ENCODE measurements at places on chromosomes 1 and 21. TPM values are rescaled to one million over a fixed set of nuclear protein-coding genes. Genes with fewer than 3 reads are reported as not detected.

DNA sequence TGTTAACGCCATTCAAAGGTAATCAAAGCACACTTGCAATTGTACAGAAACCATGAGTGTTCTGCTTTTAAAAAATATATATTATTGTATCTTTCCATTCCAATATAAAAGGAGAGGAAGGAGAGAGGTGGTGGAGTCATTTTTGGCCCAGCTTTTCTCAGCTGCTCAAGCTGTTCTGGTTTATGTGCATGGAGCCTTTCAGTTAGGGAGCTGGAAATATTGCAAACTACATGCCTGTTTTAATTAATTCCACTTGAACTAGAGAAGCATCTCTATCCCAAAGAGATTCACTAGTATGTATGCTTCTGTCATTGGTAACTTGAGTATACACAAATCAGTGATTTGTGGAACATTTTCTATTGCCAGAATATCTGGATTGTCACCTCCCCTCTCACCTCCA, 28.5 kb upstream of the C1orf105 start:
- no peak for DNase-seq

The ALPL gene
- 34.2 TPM for polyA plus RNA-seq

- DNase-seq, result no peak
Observed at GRCh38 chr21:34812504-34813265, 143.9 kb downstream of the CLIC6 start.

The ADIPOR1 gene
- polyA plus RNA-seq, result 82.6 TPM

- no peak for DNase-seq
Observed at GRCh38 chr1:963746-964525, 2.3 kb upstream of the PLEKHN1 start.

The NPR1 gene
- 64.8 TPM for polyA plus RNA-seq

The PAQR6 gene
- polyA plus RNA-seq, result 3.6 TPM

The FABP3 gene
- polyA plus RNA-seq, result 70.8 TPM

GRCh38 chr1:9058465-9058864, 11.0 kb downstream of the SLC2A5 start:
- no peak for DNase-seq

The TFF2 gene
- polyA plus RNA-seq, result not detected

The RAB25 gene
- 62.9 TPM for polyA plus RNA-seq

DNA sequence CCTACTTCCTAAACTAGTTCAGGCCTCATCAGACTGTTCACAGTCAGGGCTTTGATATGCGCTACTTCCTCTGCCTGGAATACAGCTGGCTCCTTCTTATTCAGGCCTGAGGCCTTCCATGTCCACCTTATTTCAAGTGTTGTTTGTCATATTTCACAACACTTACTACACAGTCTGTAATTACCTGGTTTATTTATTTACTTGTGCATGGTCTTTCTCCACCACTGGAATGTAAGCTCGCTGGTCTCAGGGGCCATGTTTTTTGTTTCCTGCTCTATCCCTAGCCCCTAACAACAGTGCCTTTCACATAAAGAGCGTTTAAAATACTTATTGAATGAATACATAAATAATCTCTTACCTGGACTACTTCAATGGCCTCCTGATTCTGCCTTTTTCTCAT, 4.6 kb upstream of the SRSF4 start:
- no peak for DNase-seq

The NEGR1 gene
- 3.9 TPM for polyA plus RNA-seq

GRCh38 chr1:75100481-75101092, 33.6 kb upstream of the LHX8 start:
- DNase-seq, result no peak

The FCRLB gene
- 5.6 TPM for polyA plus RNA-seq

DNA sequence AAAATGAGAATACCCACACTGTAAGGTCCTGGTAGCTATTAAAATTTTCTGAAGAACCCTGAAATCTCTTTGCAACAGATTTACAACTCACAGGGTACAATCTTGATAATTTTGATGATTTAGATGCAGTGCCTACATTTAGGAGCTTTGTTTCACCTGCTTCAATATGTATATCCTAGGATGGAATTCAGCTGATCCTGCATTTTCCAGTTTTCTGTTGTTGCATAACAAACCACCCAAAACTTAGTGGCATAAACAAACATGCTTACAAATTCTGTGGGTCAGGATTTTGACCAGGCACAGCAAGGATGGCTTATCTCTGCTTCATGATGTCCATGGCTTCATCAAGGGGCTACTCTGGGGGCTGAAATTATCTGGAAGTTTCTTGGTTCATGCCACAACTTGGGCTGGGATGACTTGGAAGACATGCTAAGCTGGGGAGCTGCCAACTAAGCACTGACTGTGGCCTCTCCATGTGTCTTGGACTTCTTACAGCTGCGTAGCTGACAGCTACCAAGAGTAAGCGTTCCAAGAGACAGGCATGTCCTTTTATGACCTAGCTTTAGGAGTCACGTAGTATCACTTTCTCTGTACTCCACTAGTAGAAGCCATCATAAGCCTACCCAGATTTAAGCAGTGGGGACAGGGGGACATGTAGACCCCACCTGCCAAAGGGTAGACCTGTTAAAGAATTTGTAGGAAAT, 108.5 kb downstream of the CACHD1 start:
- no peak for DNase-seq

GRCh38 chr1:116794804-116795481, 40.7 kb downstream of the CD2 start:
- no peak for DNase-seq

GRCh38 chr21:42193721-42194120, 25.2 kb upstream of the ABCG1 start:
- no peak for DNase-seq

The PDE9A gene
- polyA plus RNA-seq, result 36.7 TPM

GRCh38 chr21:32329776-32330175, 31.1 kb downstream of the MRAP start:
- DNase-seq, result no peak

The LSS gene
- 28.1 TPM for polyA plus RNA-seq

The BRINP2 gene
- 0.33 TPM for polyA plus RNA-seq

DNA sequence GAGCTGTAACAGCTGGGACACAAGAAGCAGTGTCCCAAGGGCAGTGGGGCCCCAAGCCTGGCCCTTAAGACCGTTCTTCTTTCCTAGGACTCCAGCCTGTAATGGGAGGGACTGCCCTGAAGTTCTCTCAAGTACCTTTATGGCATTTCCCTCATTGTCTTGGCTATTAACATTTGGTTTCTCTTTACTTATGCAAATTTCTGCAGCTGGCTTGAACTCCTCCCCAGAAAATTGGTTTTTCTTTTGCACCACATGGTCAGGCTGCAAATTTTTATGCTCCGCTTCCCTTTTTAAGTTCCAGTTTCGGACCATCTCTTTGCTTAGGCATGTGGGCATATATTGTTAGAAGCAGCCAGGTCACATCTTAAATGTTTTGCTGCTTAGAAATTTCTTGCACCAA, 3.1 kb upstream of the MROH9 start:
- no peak for DNase-seq

The IFFO2 gene
- 26.0 TPM for polyA plus RNA-seq

DNA sequence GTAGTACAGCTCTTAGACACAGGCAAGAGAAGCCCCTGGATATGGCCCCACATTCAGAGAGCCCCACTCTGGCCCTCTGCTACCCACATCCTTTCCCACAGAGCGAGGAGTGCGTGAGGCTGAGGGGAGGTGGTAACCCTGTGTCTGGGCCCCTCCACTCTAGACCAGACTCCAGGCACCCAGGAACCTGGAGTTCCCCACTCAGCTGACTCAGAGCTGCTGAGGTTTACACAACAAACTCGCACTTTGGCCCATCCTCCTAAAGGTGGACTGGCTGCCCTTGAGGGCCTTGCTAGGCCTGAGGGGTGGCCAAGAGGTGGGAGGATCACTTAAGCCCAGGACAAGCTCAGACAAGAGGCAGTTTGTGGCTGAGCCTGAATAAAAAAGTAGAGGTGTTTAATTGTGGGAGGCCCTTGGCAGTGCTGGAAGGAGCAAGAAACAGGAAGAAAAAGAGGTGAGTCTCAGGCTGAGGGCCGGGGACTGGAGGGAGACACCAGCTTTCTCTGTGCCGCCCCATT, 10.7 kb downstream of the MR1 start:
- DNase-seq, result no peak

The LIPI gene
- 0.36 TPM for polyA plus RNA-seq

DNA sequence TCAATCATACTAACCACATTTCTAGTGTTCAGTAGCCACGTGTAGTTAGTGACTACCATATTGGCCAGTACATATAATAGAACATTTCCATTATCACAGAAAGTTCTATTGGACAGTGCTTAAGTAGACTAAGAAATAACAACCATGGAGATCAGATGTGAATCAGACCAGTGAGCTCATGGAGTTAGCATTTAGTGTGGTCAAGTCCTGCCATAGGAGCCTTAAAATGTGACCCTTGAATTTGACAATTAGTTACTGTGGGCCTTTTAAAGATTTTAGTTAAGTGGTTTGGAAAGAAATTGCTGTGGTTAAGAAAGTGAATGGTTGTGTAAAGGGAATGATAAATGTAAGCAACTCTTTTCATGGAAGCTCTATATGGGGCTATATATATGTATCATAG, 123.4 kb downstream of the POU2F1 start:
- DNase-seq, result no peak

- DNase-seq, result peak; percentile 51
Observed at GRCh38 chr1:152347116-152347728, 12.6 kb downstream of the FLG2 start.

- no peak for DNase-seq
Observed at GRCh38 chr1:228798035-228798434, 62.8 kb downstream of the RHOU start.

The AVPR1B gene
- 0.71 TPM for polyA plus RNA-seq

- no peak for DNase-seq
Observed at GRCh38 chr1:160460683-160461287, 60.4 kb downstream of the VANGL2 start.

The DIO1 gene
- polyA plus RNA-seq, result 4.7 TPM
